Left renal pelvis (tissue), 4 donors: ENCODE measurements at places on chromosomes 16 and 17. TPM values are rescaled to one million over a fixed set of nuclear protein-coding genes. Genes with fewer than 3 reads are reported as not detected.
A peak's percentile ranks its signal among the peaks of the same experiment; 100 is the strongest.

DNA sequence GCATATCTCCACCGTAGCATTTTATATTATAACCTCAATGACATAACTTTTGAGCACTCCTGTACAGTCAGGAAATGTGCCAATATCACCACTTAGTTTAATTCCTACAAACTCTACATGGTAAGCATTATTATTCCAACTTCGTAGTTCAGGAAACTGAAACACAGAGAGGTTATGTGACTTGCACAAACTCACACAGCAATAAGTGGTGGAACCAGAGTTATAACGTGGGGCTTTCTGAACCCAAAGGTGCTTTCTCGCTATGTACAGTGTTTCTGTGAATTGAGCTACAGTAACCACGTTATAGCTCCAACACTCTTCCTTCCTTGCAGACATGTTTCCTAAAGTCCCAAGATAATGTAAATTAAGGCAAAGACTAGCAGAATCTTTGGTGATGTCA, 330.2 kb downstream of the GRIN2A start:
- no peak for DNase-seq

GRCh38 chr16:20620003-20620402, 43.8 kb upstream of the ACSM2B start:
- DNase-seq, result no peak

GRCh38 chr16:83728492-83728891, 79.3 kb upstream of the HSBP1 start:
- DNase-seq, result no peak

GRCh38 chr16:57469046-57469445, 6.6 kb downstream of the POLR2C start:
- DNase-seq, result no peak

- DNase-seq, result no peak
These were observed 11.3 kb downstream of the FKBP10 start for GRCh38 chr17:41824086-41824485.

GRCh38 chr17:8916466-8916865, 49.0 kb upstream of the PIK3R6 start:
- no peak for DNase-seq

GRCh38 chr16:87828071-87828906, 41.0 kb downstream of the SLC7A5 start:
- no peak for DNase-seq

GRCh38 chr17:67582673-67583081, 135.1 kb upstream of the NOL11 start:
- DNase-seq, result peak; percentile 60

GRCh38 chr16:16025214-16025968, 76.0 kb downstream of the ABCC1 start:
- no peak for DNase-seq

- DNase-seq, result no peak
These were observed 189.7 kb downstream of the AXIN2 start for GRCh38 chr17:65371702-65372101.

- DNase-seq, result no peak
These were observed 25.8 kb upstream of the C1QTNF8 start for GRCh38 chr16:1121601-1122397.

DNA sequence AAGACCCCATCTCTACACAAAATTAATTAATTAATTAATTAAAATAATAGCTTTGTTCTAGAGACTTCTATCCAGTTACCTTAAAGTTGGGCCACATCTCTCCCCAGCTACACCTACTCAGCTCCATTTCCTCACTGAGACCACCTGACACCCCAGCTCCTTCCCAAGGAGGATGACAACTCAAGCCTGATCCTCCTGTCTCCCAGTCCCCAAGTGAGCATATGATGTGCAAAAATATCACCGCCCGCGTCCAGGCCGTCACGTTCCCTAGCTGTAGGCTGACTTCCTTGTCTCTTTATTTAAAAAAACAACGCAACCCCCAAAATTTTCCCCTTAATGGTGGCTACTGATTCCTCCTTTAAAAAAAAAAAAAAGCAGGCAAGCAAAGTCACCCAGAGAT, 120.2 kb upstream of the RCVRN start:
- no peak for DNase-seq

GRCh38 chr16:81692021-81692420, 87.1 kb upstream of the PLCG2 start:
- no peak for DNase-seq

GRCh38 chr17:77208856-77209255, 68.1 kb downstream of the SEC14L1 start:
- no peak for DNase-seq

DNA sequence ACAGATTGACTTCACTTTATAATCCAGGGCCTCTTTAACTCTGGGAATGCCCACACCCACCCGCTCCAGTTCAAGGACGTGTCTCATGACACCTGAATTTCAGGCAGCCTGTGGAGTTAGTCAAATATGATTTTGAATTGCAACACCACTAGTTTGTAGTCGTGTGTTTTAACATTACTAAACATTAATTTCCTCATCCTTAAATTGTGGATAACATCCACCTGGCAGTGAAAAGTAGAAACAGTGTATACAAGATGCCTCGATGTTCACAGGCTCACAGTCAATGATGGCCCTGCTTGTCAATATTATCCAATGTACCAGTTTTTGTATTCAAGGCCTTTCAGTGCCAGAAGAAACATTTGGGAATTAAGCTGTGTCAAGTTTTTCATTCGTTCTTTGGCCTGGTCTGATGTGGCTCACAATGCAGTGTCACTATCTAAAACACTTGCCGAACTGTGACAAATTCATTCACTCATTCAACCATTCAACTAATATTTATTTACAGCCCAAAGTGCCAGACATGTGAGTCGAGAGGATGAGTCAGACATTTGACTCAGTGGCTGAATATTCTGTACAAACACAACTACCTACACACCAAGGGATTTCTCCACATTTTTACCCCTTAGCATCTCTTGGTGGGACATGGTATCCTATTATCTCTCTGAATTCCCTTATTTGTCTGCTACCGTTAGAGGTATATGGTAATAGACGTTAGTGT, 1.4 kb downstream of the MEIOB start:
- no peak for DNase-seq

- DNase-seq, result no peak
These were observed 26.0 kb downstream of the USP22 start for GRCh38 chr17:21016826-21017225.

DNA sequence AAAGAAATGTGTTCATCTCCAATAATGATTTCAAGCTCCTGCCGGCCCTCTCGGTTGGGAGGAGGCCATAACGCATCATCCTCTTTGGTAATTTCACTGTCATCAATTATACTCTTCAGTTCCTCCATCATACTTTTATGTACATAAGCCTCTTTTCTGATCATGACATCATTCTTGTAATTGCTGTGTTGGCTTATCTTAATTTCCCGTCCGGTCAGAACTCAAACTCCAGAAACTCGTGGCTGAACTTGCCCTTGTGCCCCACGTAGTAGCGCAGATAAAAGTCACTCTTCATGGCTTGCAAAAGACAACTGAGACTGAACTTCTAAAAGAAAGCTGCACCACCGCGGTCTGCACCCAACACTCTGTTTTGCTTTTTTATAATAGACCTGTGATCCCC, 13.6 kb downstream of the TMEM220 start:
- no peak for DNase-seq

GRCh38 chr17:67270416-67270815, 25.4 kb upstream of the HELZ start:
- DNase-seq, result no peak

DNA sequence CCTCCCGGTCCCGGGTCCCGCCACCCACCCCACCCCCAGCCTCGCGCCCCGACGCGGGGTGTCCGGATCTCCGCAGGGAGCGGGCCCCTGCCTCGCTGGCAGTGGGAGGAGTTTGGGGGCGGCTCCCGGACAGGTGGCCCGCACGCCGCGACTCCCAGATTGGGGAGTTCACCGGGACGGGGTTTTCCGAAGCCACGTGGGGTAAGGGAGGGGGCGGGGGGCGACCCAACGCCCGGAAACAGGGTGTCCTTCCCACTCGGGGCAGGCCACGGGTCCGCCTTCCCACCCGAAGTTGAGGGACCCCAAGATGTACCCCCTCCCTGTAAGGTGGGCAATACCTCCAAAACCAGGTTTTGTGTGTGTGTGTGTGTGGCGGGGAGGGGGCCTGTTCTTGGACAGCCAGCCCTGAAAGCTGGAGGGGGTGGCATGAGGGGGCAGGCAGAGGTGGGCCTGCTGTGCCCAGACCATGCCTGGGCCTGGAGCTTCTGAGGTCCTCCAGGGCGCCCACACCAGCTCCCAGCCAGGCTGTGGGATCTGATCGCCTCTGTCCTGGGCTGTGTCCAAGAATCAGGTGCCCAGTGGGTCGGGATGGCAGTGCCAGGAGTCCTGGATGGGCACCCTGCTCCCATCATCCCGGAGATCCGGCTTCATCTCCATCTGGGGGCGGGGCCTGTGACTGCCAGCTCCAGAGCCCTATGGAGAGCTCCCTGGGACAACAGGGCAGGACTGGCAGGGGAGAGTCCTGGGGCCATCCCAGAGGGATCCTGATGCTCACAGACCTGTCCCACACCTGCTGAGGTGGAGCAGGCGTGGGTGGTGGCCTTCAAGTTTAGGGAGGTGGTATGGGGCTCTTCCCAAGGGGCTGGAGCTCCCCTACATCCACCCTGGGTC, 767 bp downstream of the SYNGR2 start:
- DNase-seq, result no peak

- no peak for DNase-seq
These were observed 12.4 kb downstream of the NACA2 start for GRCh38 chr17:61578645-61579044.

DNA sequence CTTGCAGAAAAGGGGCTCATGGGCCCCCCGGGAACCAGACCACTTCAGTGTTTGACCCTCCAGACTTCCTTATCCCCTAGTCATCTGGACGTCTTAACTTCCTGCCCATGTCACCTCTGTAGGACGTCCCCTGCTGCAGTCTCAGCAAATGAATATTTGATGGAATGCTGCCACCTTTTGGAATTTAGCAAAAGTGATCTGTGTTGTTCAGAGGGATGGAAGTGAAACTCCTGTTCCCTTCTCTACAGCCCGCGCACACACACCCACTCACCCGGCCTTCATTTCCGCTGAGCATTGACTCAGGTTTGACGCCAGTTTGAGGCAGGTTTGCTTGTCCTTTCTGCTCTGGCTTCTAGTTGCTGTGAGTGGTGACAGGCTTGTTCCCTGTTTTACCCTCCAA, 507.2 kb upstream of the EEF2KMT start:
- DNase-seq, result peak; percentile 7

DNA sequence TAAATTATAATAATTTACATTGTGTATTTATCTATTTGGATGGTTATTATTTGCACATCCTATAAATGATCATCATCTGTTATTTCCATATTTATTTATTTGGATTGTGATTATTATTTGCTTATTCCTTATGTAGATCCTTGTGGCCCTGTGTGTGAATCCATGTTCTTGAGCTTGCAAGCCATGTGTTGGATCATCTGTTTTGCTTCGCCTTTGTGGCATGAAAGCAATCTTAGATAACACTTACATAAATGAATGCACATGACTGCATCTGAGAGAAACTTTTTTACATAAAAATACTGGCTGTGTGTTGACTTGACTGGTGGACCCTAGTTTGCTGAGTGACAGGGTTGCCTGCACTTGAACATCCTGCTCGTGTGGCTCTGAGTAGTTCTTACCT, 1024.5 kb upstream of the RBFOX1 start:
- DNase-seq, result no peak

- no peak for DNase-seq
These were observed 9.7 kb upstream of the ALOX15B start for GRCh38 chr17:8029121-8029520.

- no peak for DNase-seq
These were observed 363.9 kb upstream of the TNRC6C start for GRCh38 chr17:77594416-77595209.

DNA sequence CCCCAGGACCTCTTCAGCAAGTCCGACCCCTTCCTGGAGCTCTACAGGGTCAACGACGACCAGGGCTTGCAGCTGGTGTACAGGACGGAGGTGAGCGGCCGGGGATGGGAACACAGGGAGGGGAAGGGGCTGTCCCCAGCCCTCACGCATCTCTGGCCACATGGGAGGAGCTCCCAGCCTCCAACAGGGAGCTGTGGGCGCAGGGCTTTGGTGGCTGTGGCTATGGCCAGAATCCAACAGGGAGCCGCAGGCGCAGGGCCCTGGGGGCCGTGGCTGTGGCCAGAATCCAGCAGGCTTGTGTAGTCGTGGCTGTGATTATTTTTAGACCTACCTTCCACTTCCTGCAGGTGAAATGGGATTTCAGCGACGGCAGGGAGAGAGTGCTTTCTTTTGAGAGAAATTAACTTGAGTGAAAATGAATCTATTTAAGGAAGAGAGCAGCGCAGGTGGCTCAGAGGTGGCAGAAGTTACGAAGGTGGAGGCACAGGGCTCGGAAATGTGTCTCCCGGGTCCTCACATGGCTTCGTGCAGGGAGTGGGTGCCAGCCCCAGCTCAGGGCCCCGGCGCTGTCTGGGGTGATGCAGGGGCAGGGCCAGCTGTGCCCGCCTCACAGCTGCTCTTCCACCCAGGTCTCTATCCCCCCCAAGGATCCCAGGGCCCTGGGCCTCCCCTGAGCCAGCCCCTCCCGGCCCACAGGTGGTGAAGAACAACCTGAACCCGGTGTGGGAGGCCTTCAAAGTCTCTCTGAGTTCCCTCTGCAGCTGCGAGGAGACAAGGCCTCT, 9.4 kb downstream of the CPNE7 start:
- DNase-seq, result no peak

ABCC11 gene
- 0.15 TPM for polyA plus RNA-seq

RAB11FIP4 gene
- polyA plus RNA-seq, result 1.2 TPM

KRTAP1-5 gene
- not detected for polyA plus RNA-seq

KCNH4 gene
- polyA plus RNA-seq, result 0.04 TPM

RSKR gene
- polyA plus RNA-seq, result 16.8 TPM

CDH1 gene
- 3.2 TPM for polyA plus RNA-seq

KRTAP2-2 gene
- not detected for polyA plus RNA-seq

VPS35L gene
- polyA plus RNA-seq, result 65.0 TPM

TEX19 gene
- polyA plus RNA-seq, result not detected
